Kidney glomerular epithelial cell (primary cell): ENCODE measurements at places on chromosomes 16 and 17.

- no peak for DNase-seq
These were observed 77.6 kb upstream of the GSE1 start for GRCh38 chr16:85535352-85536072.

- DNase-seq = no peak
These were observed 636 bp upstream of the RAP1GAP2 start for GRCh38 chr17:2795441-2796163.

GRCh38 chr17:17886726-17887125, 49.9 kb upstream of the SREBF1 start:
- no peak for DNase-seq

DNA sequence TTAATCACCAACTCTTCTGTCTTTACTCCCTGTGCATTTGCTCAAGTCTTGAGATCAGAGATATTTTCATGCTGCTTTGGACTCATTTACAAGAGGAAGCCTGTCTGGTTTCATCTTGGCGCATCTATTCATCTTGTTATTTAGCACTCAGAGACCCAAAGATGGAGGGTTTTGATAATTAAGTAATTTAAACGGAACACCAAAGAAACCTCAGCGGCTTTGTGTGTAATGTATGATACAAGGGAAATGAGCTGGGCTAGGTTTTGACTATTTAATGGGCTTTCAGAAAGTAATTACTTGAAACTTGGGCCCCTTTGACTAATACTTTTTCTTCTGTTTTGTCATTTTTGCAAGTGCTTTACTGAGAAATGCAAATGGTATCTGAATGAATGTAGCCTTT, 66.2 kb upstream of the CACNG3 start:
- DNase-seq = no peak

- DNase-seq = no peak
These were observed 8.2 kb downstream of the TMEM106A start for GRCh38 chr17:43219746-43220380.

DNA sequence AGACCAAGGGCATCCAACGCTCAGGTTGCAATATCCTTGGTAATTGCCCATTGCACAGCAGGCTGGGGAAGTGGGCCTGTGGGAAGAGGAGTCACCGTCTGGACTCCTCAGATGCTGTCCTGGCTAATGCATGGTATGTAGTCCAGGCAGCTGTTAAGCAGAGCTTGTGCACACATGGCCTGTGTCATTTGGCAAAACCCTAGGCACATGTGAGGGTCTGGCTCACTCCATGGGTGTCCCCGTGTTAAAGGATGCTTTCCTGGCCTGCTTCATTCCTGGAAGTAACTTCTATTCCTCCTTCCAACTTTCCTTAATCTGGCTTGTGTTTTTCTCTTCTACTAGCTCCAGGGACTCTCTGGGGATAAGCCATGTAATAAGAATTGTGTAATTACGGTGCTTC, 378.0 kb upstream of the CA10 start:
- DNase-seq = no peak

DNA sequence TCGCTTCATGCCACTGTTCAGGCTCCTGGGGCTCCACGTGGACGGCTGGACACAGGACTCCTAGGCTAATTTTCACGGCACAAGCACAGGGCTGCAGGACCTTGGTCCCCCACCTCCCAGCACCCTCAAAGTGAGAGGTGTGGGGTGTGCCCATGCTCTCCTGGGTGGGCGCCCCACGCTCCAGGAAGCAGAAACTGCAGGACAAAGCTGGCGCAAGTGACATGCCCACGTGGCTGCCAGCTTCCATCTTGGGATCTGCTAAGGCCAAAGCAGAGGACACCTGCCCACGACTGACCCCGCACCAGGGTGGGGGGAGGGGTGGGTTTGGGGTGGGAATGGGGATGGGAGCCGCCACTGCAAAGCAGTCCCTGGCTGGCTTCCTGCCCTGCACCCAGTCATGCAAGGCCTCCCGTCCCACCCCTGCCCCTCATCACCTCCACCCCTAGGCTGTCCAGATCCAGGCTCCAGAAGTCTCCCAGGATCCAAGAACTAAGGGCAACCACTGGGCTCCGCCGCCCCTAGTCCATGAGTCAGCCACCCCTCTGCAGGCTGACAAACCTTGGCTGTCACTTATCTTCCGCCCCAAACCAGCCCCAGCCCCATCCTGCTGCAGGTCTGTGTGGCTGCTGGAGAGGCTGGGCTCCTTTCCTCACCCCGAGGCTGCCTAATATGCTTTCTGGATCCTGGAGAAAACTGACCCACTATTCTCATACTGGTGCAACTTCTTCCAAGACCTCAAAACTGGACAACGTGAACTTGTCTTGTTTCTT, 11.1 kb downstream of the USP6 start:
- no peak for DNase-seq

DNA sequence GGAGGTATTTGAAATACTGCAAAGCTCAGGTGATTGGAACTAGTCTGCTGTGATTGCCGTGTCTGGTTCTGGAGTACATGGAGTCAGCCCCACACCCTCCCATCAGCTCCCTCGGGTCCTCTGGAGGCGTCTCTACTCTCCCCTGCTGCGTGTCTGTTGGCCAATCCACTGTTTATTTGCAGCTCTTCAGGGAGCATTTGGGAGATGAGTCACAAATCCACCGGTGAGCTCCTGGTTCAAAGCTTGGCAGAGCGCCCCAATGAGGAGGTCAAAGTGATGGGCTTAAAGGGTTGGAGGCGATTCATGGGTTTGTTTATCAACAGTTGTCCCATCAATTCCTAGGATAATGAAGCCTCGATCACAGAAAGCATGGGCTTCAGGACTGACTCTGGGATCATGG, 14.6 kb downstream of the CALB2 start:
- DNase-seq = no peak

DNA sequence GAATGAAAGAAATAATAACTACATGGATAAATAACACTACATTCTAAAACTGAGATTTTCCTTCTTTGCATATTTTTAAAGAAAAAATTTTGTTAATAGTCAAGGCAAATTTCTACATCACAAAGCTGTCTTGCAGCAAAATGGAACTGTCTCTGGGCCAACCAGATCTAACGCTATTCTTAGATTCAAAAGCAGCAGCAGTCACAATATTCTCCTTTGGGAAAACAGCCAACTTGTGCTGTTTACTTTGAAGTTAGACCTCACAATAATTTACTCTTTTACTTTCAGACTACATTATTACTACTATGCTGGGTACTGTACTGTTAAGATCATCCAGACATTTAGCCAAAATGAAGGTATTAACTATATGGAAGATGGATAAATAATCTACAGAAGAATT, 189.1 kb downstream of the CEP112 start:
- DNase-seq = no peak

DNA sequence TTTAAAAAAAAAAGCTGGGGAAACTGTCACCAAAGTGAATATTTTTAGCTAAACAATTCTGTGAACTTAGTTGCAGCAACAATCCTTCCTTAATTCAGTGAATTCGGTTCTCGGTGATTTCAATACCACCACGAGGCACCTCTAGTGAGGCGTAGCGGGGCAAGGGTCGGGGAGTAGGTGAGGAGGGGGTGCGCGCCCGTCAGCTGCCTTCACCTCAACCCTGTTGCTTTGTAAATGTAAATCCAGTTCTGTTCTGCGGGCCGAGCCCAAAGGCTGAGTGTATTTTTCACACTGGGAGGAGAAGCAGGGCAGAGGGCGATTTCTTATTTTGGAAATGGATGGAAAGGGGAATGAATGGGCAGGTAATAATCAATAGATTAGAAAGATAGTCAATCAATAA, 17.4 kb downstream of the SALL1 start:
- DNase-seq = no peak

GRCh38 chr16:85781695-85782370, 17.5 kb downstream of the EMC8 start:
- no peak for DNase-seq

DNA sequence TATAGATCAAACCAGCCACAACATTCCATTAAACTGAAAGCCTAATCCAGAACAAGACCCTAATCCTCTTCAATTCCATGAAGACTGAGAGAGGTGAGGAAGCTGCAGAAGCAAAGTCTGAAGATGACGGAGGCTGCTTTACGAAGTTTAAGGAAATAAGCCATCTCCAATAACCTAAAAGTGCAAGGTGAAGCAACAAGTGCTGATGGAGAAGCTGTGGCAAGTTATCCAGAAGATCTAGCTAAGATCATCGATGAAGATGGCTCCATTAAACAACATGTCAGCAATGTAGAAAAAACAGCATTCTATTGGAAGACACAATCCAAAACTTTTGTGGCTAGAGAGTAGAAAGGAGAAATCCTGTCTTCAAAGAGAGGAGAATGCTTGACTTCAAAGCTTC, 69.6 kb downstream of the KANSL1 start:
- no peak for DNase-seq

GRCh38 chr17:29573871-29574731, 5.6 kb downstream of the TP53I13 start:
- no peak for DNase-seq

DNA sequence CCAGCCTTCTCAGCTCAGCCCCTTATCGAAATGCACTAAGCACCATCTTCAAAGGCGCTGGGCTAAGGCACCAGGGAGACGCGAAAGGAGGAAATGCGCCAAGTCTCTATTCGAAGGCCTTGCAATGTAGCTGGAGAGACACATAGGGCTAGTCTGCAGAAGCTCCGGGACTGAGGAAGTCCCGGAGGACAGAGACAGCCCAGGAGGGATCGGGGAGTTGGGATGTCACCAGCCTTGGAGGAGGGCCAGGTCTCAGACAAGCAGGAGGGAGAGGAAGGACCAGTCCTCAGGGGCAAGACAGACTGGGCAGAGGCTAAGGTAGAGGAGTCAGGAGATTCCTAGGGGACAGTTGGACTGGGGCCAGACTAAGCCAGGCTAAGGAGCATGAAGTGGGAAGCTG, 8.5 kb downstream of the C17orf100 start:
- no peak for DNase-seq

DNA sequence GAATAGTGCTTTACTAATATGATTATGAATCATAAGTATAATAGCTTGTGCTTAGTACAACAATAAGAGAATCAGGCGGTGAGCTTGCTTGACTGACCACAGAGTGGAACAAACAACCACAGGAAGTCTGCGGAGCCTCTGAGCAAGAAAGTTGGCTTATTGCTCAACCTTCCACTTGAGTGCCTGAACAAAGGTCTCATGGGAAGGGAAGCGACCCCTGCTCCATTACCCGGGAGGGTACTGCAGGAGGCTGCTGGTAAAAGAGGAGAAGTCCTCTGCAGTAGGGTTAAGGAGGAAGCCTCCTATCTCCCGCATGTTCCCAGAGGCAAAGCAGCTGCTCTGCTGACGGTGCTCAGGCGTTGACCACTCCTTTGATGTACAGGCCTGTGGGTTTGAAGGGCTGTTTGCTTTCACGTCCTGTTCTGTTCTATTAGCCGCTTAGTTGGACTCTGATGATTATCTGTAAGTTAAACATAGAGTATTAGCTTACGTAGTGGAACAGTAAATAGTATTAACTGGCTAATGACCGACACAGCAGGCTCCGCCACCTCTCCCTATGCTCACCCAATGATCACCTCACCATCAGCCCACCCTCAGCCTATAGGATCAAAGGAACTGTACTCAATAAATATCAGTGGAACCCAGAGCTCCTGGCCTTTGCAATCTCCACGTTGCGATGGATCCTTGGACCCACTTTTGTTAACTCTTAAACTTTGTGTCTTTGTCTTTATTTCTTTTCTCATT, 17.5 kb downstream of the ALOX15B start:
- DNase-seq = peak; percentile 6

DNA sequence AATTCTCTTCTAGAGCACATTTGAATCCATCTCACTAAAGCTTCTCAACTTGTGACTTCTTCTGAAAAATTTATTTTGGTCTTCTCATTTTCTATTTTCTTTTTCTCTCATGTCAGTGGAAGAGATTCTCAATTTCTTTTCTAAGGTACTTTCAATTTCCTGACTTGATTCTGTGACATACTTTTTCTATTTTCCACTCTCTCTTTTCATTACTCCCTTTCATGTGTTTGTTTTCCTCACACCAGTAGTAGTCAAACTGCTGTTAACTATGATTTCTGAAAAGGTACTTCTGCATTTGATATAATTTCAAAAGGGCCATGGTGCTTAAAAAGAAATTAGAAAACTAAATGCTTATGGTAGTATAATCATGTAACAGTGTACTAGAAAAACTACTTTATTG, 41.9 kb downstream of the NFAT5 start:
- no peak for DNase-seq

DNA sequence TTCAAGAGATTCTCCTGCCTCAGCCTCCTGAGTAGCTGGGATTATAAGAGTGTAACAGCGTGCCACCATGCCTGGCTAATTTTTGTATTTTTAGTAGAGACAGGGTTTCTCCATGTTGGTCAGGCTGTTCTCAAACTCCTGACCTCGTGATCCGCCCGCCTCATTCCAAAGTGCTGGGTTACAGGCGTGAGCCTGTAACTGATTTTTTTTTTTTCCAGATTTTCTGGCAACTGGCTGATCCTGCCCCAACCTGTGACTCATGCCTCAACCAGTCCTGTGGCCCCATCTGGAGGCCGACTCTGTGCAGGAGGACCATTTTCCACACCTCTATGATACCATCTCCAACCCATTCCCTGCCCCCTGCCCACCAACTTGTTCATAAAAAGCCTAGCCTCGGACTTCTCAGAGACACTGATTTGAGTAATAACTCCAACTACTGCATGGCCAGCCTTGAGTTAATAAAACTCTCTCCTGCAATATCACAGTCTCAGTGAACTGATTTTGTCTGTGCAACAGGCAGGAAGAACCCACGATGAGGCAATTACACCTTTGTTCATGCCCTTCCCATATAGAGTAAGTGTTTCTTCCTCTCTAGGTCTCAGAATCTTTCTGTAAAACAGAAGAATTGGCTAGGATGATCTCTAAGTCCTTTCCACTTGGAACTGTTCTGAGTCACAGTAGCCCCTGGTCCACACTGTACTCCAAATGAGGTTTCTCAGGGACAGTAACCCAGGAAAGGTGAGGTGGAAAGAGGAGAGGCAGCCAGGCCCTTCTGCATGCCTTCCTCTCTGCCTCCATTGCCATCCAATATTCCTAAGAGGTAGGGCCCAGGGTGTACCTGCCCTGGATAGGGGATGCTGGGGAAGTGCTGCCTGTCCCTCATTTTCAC, 8.8 kb upstream of the CNOT1 start:
- peak; percentile 50 for DNase-seq

GRCh38 chr16:9090101-9090959, 1.1 kb upstream of the HAPSTR1 start:
- DNase-seq = no peak

DNA sequence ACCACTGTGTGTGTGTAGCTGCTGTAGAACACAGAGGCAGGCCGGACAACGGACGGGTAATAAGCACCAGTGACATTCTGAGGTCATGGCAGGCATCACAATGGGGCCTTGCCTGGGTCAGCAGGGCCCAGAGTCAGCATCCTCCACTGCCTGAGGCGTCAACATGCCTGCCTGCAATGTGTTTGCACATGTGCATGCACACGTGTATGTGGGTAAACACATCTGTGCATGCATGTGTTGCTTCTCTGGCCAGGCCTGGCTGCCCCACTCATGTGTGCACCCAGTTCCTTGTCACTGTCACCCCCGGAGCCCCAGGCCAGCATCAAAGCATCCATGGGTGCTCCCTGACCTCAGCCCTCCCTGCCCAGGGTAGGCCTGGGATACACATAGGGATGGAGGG, 43.3 kb downstream of the LGALS9 start:
- no peak for DNase-seq
